ENCODE measurements at places on chromosomes 6 and 20.

GRCh38 chr6:32113386-32114352 lies 4.5 kb upstream of the TNXB start:
- no peak for DNase-seq

GRCh38 chr6:164169355-164169754 lies 754.8 kb downstream of the QKI start:
- no peak for DNase-seq

DNA sequence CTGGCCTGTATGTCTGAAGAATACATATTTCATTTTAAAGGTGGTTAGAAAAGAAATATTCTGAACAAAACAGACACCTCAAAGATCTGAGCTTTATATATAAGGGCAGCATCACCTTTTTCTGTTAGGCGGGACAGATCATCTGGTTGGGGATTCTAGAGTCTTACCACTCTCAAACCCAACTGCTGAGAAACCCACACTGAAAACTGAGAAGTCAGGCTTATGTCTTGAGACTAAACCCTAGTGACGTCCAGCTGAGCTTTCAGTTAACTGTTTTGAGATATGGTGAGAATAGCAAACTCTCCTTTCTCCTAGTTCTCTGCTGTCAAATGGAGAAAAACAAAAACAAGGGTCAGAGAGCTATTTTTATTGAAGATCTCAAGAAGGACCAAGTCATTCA lies 63.7 kb upstream of the CCN6 start:
- no peak for DNase-seq

DNA sequence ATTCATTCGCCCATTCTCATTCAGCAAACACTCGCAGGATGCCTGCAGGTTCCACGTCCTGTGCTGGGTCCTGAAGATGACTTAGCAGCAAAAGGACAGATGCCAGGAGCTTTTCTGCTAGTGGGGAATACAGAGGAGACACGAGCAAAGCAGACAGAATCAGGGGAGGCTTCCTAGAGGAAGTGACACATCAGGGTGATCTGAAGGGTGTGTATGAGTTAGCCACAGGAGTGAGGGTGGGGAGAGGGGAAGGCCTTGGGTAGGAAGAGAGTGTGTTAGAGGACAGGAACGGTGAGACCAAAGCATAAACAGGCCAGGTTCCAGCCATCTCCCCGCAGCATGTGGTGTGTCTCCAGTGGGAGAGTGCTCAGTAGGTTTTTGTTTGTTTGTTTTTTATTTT lies 73.4 kb upstream of the GTSF1L start:
- no peak for DNase-seq

GRCh38 chr20:53878262-53879047 lies 191.9 kb downstream of the BCAS1 start:
- DNase-seq = no peak

- DNase-seq = no peak
Observed at GRCh38 chr20:48826069-48826468, 1.7 kb downstream of the PREX1 start.
